GM04504 (cell line): ENCODE measurements at places on chromosomes 3 and 15.

GRCh38 chr3:15523660-15524417, 2.3 kb upstream of the COLQ start:
- no peak for DNase-seq

DNA sequence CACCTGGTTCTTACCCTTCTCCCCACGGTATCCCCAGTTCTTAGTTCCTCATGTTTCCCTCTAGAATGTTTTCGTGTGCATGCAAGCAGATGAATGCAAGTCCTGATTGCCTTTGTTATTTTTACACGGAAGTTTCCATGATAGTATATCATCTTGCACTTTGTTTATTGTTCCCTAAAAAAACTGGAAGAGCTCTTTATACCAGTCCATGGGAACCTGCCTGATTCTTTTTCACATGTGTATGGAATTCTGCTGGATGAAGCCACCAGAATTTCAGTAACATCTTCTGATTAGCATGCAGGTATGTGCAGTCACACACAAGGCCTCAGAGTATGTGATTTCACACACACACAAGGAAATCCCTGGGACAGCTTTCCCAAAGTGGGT, 16.0 kb upstream of the LRRK1 start:
- DNase-seq: no peak

DNA sequence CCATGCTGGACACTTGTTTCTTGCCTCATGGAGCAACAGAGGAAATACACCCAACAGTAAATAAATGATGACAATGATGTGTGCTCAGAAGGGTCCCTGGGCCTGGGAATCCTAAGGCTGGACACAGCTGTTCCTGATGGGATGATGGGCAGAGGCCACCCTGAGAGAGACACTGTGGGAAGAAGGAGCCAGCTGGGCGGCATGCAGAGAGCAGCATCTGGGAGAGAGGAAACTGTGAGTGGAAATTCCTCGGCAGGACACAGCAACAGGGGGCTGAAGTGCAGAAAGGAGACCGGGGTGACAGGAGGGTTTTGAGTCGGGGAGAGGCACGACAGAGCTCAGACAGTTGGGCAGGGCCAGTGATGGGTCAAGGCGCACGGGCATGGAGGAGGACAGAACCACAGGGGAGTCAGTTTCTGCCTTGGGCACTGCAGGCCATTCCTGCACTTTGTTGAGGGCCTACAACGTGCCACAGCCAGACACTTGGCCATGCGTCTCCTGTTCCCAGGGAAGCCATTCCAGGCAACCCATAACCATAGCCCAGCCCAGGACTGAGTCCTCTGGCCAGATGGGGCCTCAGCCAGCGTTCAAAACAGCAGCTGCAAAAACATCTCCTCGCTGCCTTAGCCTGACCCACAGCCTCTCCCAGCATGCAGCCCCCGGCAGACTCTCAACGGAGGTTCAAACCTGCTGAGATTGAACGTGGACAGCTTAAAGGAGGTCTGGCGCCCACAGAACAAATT, 36.7 kb upstream of the SLC6A1 start:
- DNase-seq: no peak

GRCh38 chr3:51396401-51396800, 5.3 kb downstream of the RBM15B start:
- DNase-seq: no peak

DNA sequence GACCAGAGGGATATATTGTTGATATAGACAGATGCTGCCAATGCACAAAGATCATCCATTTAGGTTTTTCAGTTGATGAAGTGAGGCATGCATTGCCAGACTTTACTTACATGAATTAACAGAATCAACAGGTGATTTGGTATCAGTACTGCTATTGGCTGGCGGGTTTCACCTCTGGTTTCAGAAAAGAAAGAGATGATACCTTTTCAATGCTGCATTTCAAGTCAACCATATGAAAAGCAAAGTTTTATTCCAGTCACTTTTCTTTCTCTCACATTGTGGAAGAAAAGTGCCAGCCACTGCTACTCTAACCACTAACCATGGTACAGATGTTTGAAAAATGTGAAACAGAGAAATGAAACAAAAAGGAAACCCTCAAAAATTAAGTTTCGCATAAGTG, 289.1 kb downstream of the TIGIT start:
- no peak for DNase-seq
